GDM1 (cell line): ENCODE measurements at places on chromosomes 2 and 18.

- no peak for DNase-seq
Observed at GRCh38 chr2:106869512-106870275, 16.3 kb downstream of the ST6GAL2 start.

- DNase-seq: no peak
Observed at GRCh38 chr2:127704641-127705390, 3.5 kb downstream of the SFT2D3 start.

DNA sequence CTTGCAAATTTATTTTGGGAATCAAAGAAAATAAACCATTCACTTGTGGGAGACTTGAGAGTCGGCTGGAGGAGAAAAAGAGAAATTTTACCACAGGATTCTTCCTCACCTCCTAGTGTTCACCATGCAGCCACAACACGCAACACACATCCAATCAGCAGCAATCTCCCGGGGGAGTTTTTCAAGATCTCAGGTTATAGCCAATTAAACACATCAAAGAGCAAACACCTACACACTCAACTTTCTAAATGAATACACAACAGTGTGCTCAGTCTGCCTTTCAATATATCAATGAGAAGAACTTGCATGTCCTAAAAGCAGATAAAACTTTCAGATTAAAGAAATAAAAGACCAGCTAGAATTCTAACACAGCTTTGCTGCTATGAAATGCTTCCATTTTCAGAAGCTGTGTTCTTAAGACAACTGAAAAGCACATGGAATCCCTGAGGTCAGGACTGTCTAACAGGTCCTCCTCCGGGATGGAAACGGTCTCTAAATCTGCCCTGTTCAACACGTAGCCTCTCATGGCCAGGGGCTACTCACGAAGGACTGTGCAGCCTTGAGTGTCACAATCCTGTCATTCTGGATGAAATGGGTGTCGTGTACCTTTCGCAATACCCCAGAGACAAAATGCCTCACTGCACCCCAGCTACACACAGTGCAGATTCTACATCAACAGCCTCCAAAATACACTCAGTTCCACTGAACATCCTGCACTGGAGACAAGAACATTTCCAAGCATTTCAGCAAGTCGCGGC lies 84.2 kb downstream of the ZNF516 start:
- no peak for DNase-seq

- no peak for DNase-seq
Observed at GRCh38 chr2:81249152-81249551, 944.6 kb upstream of the LRRTM1 start.

- DNase-seq: no peak
Observed at GRCh38 chr2:210860276-210860675, 303.9 kb downstream of the CPS1 start.
